CD4-positive, alpha-beta T cell treated with Interleukin-15 for 1 hour (primary cell): ENCODE measurements at places on chromosomes 5 and 9.

- DNase-seq, result no peak
Observed at GRCh38 chr9:70049236-70049635, 5.6 kb downstream of the MAMDC2 start.

- DNase-seq, result no peak
Observed at GRCh38 chr9:120386390-120387131, 193.4 kb downstream of the CDK5RAP2 start.

DNA sequence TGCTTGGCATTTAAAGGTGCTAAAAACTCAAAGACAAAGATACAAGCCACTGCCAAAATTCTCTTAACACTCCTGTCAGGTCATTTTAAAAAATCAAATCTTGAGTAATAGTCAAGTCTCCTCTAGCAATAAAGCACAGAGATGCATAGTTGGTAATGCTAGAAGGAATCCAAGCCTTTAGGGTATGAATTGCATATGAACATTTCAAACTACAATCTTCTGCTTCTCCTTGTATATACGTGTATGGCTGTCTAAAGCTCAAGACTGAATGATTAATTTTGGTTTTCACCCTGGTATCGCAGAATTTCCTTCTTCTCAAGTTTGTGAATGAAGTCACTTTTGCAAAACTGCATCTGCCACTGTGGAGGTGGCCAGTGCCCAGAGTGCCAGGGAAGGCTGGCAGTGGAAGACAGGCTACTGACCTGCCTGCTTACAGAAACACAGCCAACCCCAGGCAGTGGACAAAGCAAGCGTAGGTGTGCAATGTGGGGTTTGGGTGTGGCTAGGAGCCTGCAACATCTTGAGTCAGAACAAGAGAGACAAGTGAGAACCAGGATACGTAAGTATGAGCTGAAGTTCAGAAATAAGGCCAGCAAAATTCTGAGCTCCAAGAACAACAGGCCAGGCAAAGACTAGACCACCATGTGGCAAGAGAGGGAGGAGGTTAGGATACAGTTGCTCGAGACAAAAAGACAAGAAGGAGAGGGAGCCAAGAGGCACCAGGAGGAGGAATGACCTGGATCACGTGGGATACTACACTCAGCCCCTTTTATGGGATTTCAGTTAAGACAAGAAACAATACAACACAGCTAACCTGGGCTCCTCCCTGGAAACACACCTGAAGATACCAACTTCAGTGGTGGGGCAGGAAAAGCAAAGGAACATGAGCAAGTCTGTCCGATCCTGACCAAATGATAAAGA, 22.6 kb downstream of the MYO10 start:
- DNase-seq, result no peak

GRCh38 chr5:78077369-78078068, 217.0 kb downstream of the AP3B1 start:
- DNase-seq, result no peak

GRCh38 chr9:109399258-109399767, 78.5 kb upstream of the EPB41L4B start:
- no peak for DNase-seq

- DNase-seq, result no peak
Observed at GRCh38 chr5:143297756-143298155, 105.7 kb downstream of the NR3C1 start.

DNA sequence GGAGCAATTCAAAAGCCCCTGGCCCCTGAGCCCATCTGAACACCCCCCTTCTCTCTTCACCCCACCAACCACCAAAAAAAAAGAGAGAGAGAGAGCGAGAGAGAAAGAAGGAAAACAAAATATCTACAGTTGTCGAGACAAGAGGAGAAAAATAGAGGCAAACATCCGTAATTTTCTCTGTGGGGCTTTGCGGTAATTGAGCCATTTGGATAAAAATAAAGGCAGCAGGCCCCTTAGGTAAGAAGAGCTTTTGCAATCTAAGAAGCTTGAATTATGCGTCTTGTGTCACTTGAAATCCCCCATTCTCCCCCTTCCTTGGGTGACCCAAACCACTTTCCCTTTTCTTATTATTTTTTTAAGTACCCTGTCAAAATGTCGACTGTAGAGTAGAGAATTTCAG, 35.5 kb upstream of the FUBP3 start:
- DNase-seq, result no peak

DNA sequence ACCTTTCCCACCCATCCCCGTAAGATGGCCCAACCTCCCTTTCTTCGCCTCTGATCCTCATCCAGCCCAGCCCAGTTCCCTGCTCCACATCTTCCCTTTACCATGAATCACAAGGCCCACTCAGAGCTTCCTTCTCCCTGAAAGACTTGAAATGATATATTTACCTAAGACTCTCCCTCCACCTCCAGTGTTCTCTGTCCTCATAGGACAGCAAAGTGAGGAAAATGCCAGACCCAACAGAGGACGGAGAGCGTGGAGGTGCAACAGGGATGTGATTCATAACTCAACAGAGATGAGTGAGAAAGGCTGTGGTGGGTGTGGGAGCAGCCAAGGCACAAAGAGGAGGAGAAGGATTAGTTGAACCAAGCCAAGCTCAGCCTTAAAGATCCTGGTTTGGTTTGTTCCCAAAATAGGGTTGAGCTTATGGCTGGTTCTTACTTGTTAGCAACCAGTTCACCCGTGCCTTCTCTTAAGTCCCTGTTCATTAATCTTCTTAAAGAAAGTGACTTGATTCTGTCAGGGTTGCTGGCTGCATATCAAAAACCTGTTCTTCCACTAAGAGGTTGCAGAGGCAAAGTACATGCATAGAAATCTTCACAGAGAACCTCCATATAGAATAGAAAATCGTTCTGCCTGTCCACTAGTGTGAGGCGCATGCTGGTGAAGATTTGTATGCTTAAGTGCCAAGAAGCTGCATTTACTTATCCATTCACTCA, 183.2 kb downstream of the ACTL7B start:
- no peak for DNase-seq

DNA sequence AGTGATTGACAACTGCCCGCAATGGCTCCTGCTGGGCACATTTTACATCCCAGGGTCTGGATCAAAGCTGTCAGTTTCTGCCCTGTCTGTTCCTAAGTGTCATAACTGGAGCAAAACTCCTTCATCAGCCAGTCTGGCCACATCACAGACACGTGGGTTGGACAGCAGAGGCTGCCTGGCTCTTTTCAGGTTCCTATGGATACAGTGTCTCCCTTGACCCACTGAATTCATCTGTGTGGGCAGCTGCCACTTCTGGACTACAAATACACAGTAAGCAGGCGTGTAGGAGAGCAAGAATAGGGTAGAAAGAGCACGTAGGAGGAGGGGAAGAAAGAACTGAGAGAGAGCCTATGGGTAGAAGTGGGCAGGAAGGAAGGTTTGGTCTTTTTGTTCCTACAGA, 238.0 kb downstream of the ENC1 start:
- DNase-seq, result no peak

DNA sequence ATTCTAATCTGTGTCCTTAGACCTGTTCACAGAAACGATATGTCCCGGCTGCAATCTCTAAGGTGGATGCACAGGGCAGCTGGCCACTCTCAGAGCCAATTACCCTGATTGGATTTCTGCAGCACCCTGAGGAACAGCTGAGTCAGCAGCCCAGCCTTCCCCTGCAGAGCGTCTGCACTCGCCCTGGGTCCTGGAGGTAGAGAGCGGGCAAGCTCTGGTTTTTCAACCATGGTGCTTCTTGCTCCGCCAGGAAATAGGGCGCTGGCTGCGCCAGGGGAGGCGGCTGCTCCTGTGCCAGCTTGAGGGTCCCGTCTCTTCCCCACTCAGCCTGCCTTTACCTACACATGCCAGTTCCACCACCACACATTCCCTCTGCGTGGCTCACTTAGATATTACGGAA, 19.2 kb downstream of the NDUFS6 start:
- DNase-seq, result no peak

GRCh38 chr5:139699351-139699750, 51.2 kb downstream of the CXXC5 start:
- DNase-seq, result no peak

- no peak for DNase-seq
Observed at GRCh38 chr5:159609359-159609758, 279.1 kb upstream of the IL12B start.

DNA sequence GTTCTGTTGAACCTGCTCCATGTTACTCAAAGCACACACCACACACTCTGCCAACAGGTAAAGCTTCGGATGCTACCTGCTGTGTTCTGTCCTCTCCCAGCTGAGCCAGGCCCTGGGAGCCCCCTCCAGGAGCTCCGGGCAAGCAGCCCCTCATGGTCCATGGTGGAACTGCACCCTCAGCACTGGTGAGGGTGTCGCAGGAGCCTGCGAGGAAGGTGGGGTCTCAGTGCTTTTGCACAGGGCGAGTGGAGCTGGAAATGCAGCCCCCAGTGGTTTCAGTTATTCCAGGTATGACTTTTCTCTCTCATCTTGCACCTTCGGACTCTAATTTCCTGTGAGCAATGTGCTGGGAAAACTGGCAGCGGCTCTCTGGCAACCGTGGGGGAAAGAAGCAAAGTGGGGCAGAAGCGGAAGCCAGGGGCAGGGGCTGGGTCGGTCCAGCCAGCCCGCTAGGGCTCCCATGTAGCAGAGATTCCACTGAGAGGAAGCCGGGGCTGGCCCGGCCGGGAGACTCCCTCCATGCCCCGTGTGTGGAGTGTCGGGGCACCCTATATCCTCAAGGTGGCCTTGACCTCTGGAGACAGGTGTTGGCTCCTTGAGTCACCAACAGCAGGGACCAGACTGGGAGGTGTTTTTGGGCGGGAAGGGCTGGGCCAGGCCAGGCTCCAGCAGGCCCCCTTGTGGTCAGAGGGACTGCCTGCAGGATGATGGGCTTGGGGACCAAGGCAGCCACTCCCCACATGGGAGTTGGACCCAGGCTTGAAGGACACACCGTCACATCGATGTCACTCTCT, 75.6 kb upstream of the PRSS3 start:
- peak; percentile 22 for DNase-seq

GRCh38 chr5:175657593-175658271, at the start of gene HRH2:
Gene HRH2, plus strand, starts transcription at chr5:175658071. Its CDS starts 25,163 bp downstream, at chr5:175683234.
- DNase-seq, result peak; percentile 40

DNA sequence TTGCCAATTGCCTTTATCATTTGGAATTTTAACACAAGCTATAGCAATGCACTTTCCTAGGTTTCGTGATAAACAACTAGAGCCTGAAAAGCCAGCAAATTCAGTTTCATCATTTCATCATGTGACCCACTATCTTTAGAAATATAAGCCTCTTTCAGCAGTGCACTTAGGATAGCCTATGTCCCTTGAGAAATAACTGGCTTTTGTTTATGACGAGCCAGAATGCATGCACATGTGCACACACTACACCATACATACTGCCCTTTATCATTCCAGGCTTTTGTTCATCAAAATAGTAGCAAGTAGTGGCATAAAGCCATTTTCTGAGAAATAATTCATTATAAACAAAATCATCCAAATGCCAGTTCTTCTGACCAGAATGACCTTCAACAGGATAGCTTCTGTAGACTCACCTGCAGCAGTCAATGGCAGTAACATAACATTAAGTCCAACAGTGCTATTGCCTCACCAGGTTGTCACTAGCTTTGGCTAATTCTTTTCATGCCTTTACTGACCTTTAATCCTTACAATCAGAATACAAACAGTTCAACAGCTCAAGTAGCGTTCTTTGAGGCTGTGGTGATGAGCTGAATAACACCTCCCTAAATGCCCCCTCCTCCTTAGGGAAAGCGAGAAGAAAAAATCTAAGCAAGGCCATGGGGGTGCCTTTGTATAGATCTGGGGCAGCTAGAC, 132.3 kb upstream of the SMARCA2 start:
- DNase-seq, result no peak

DNA sequence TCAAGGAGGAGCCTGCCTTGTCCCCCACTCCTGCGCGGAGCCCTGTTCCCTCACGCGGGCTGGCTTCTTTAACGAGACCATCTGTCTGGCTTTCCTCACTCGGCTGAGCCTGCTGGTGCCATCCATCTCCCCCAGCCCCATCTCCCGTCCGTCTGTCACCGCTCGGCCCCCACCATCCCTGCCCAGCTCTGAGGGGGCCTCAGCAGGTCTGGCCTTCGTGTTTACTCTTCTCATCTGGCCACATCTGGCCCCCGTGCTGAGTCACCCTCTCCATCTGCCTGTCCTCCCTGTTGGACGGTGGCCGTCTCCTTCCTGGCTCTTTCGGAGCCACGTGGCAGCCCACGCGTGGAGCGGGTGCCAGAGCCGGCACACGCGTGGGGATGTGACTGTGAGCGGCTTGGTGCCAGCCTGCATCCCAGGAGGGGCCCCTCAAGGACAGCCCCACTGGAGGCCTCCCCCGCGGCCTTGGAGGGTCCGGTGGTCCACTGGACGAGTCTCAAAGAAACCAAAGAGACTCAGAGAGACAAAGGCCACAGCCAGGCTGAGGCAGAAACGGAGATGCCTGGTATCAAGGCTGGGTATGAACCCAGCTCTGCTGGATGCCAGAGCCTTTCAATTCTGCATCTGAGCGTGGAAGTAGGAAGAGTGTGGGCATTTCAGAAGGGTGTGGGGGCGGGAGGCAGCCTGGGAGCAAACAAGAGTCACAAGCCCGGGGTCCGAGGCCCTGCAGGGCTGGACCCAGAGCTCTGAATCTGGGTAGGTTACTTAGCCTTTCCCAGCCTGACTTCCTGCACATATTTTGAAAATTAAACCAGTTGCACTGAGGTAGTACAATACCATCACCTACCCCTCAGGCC, 76.7 kb upstream of the UNC5A start:
- no peak for DNase-seq

DNA sequence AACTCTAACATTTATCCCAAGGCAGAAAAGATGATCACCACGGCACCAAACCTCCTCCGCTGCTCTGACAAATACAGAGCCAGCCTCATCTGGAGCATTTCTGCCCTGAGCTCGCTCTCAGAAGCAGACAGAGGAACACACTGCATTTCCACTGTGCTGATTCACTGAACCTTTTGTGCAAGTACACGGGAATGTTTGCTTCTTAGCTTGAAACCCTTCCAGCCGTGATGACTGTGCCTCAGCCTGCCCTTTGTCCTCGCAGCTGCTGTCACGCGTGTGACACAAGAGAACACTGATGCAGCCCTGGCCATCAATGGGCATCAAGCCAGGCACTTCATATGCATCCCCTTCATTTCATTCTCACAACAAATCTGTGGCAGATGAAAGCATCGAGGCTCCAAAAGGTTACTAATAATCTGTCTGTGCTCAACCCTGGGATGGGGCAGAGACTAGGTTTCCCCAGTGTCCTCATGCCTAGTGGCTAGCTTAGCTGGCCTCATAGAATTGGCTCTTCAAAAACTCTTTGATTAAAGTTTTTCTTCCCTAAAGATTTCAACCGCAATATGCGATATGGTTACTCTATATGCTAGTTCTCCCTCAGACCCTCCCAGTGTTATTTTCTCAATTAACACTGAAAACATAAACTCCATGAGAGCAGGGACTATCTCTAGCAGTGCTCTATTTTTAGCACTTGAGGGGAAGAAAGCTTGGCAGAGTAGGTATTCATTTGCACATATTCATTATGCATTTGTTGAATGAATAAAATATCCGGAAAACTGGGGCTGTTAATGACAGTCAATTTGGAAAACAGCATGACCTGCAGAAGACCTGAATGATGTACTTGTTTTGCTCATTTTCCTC, 7.3 kb downstream of the CDC14B start:
- no peak for DNase-seq

- no peak for DNase-seq
Observed at GRCh38 chr5:108345541-108346171, 36.2 kb downstream of the FBXL17 start.

GRCh38 chr5:156405988-156406387, 79.0 kb downstream of the SGCD start:
- no peak for DNase-seq
